ENCODE measurements at places on chromosomes 3 and 15. TPM values are rescaled to one million over a fixed set of nuclear protein-coding genes. Genes with fewer than 3 reads are reported as not detected.

The SATB1 gene
- 16.5 TPM for total RNA-seq

The RTP1 gene
- total RNA-seq = not detected

The SNX22 gene
- 0.71 TPM for total RNA-seq

The CYP1A2 gene
- total RNA-seq = not detected

The EPHB3 gene
- 1.6 TPM for total RNA-seq

The RHCG gene
- total RNA-seq = 5.7 TPM

The NMNAT3 gene
- total RNA-seq = 4.6 TPM

The ACAN gene
- total RNA-seq = 1.4 TPM

The PLSCR2 gene
- total RNA-seq = not detected

The NOP10 gene
- total RNA-seq = 157 TPM

The SEMA3G gene
- 144 TPM for total RNA-seq

The SLC35G2 gene
- 19.5 TPM for total RNA-seq
